Activated T-cell treated with anti-CD3 and anti-CD28 coated beads, Interleukin-2, amount 50 U/mL, for 24 hours (primary cell): ENCODE measurements at places on chromosomes 7 and 10.

DNA sequence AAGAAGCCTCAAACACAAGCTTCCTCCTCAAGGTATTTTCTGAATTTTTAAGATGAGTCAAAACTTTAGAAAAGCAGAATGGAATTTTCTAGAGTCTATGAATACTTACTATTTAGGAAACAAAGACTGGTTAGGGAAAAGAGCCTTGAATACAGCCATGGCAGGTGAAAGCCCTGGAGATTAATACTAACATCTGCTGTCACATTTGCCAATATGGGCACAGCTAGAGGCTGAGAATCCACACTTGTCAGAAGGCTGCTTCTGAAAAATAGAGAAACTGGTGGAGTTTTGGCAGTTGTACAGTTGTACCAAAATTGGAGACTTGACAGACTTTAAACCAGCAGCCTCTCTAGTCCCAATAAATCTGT lies 24.3 kb upstream of the CNNM1 start:
- no peak for DNase-seq

DNA sequence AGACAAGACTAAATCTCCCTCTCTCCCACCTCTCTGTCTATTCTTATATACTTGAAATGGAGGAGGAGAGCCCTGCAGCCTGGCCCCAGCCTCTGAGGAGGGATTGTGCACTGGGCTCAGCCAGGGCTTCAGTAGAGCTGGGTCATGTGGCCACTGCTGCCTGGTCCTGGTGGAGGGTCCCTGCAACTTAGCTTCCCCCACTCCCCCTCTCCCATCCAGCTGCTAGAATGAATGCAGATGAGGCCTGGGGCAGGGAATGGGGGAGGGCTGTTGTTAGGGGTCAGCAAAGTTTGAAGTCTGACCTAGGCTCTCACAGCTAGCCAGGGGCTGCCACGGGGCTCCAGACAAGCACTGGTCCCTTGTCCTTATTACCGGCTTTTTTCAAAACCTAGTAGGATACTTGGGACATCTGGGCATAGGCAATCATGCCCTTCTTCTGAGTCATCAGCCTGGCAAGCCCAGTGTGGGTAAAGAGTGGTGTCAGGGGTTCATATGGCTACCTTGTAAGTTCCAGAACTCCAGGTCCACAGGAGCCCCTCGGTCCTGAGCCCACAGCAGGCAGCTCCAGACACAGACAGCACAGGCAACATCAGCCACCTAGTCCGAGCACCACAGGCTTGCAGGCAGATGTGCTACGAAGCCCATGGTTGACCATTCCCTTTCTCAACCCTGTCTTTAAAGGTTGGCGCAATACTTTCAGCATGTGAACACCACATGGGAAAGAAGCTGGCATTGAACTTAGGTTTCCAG lies 12.8 kb upstream of the CXCL12 start:
- no peak for DNase-seq

DNA sequence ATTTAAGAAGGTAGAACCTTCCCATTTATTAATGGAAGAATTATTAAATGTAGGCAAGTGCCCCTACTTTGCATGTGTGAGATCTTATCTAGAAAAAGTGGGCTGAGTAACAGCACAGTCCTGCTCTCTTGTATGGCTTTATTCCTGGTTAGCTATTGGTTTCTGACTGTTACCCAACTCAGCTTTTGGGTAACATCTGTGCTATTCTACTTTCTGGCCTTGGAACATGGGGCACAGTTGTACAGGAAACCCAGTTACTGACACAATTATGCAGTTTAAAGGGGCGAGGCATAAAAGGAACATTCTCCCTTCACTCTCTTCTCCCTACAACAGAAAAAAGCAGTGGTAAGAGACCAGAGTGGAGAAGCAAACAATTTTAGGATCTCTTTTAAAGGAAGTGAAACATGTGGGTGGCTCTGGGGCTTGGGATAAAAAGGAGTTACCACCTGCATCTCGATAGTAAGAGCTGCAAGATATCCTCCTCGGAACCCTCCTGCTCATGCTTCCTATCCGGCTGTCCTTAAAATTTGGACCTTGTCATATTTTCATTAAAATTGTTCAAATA lies 16.0 kb downstream of the NUDT5 start:
- no peak for DNase-seq

DNA sequence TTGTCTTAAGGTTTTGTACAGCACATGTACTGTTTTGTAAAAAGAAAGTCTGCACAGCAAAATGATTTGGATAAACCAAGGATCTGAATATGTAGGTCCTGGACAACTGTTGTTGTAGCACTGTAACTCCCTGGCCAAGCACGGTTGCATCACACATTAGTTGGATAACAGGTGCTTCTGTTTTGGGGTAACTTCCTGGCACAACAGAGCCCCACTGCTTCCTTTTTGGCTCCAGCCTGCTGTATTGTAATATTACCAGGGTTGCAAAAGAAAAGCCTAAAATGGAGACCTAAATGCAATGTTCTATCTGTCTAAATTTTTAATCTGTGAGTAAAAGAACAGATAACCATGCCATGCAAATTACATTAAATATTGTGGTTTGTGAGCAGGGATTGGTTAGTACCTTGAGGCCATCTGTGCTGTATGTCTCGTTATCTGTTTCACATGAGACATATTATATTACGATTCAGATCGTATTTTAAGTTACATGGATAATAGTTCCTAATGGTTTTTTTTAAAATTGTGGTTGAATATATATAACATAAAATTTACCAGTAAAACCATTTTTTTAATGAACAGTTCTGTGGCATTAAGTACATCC lies 27.5 kb upstream of the WAC start:
- DNase-seq: no peak

DNA sequence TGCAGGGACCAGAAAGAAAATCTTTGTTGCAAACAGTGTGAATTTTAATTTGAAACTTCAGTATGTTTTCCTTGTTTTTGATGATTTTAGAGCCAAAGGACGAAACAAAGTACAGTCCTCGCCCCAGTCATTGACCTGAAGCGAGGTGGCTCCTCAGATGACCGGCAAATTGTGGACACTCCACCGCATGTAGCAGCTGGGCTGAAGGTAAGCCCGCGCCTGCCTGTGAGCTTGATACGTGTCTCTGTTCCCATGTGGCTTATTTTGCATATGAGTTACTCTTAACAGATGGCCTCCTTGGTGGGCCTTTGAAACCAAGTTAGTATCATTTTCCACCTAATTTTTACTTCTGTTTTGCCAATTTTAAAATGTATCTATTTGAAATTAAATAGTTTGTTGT lies 12.3 kb downstream of the RBM17 start:
- no peak for DNase-seq

- DNase-seq: peak; percentile 55
Observed at GRCh38 chr10:110008518-110009339, 945 bp downstream of the ADD3 start.

- DNase-seq: no peak
Observed at GRCh38 chr10:15436696-15437095, 65.6 kb upstream of the FAM171A1 start.
